H9 (cell line): ENCODE measurements at places on chromosomes 4 and X. TPM values are rescaled to one million over a fixed set of nuclear protein-coding genes. Genes with fewer than 3 reads are reported as not detected.

- no peak for DNase-seq
Observed at GRCh38 chr4:66475596-66475995, 805.3 kb upstream of the EPHA5 start.

DNA sequence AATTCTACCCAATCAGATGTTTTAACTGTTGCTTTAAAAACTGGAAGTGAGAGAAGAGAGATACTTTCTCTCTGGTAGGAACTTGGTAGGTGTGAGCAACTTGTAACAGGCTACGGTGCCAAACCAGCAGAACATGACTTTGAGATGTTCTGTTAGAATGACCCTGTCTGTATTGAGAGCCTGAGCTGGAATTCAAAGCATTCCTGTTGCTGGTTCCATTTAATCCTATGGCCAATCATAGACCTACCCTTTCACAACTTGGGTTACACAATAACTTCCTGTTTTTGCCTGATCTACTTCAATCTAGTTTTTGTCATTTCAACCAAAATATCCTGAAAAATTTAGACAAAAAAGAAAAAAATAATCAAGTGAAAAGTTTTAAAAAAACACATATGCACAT, 1.7 kb upstream of the PRRG1 start:
- DNase-seq: no peak

- DNase-seq: no peak
Observed at GRCh38 chr4:152729466-152729865, 49.7 kb upstream of the TMEM154 start.

DNA sequence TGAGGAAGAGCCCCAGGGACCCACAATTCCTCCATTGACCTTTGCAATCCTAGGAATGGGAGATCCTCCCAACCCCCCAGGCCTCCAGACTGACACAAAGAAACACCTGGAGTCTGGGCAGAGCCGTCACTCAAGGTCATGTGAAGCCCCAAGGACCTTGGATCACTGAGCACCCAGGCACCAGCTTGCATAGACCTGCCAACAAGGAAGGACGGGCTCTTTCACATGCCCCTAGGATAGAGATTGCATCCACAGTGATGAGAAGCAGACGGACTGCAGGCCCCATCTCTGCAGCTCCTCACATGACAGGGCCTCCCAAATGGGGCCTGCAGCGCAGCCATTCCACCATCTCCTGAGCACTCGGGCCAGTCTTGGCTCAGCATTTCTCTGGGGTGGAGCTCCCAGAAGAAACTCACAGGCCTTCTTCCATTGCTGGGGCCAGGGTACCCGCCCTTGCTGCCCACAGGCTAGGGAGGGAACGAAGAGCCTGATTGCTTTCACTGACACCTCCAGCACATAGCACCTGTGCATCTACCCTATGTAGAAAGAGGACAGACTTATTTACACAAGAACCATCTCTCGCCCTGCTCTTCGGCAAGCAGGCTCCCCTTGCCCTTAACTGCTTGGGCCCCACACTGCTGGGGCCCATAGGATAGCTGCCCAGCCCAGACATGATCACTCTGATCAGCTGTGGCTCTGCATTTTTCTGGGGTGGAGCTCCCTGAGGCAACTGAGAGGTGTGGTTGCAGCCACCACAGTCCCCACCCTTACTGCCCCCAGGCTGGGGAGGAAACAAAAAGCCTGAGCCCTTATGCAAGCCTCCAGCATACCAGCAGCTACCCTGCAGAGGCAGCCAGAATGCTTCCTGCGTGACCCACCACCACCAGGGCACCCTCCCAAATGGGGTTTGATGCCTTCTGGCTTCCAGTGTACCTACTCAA, 185.7 kb upstream of the ZCCHC13 start:
- no peak for DNase-seq

GRCh38 chr4:153639833-153640802, 44.0 kb upstream of the TLR2 start:
- no peak for DNase-seq

DNA sequence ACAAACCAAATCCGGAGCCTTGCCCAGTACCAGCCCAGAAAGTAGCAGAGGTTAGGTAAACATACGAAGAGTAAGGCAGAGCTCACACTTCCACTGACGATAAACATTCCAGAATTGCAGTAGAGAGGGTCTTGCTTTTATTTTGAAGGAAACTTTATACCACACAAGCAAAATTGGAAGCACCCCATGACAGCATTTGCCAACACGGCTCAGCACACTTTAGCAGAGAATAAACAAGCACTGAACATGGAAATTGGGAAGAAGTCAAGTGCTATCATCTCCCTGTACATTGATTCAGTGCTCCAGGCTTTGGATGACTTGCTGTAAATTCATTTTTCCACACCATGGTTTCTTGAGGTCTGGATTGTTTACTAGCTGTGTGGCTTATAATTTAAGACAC, 160.7 kb upstream of the FAM47C start:
- no peak for DNase-seq

DNA sequence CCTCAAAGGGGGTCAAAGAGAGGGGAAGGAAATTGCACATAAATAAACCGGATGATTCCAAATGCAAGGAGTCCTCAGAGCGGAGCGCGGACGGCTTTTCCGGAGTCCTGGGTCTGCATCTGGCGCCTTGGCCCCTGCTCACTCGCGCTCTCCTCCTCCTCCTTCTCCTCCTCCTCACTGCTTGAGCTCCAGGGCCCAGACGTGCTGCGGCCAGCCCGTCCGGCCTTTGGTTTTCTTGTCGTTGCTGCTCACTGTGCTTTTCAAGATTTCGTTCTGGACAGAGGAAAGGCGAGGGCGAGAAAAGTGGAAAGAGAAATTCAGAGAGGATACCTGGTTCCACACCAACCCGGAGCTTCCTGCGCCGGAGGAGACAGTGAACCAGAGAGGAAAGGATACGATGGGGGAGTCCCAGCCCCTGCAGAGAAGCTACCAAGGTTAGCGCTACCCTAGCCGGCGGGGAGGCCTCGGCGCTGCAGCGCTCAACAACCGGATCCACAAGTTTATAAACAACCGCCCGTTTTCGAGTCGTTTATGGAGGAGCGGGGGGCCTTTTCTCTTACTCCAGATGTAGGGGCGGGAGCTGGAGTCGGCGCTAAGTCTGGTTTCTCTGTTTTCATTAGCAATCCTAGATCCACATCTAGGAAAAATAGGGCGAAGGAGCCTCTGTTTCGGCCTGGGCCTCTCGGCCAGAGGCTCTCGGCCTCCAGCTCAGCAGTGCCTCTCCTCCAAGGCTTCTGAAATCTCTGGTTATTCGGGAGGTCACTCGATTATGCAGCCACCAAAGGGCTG, 2.7 kb downstream of the HAND2 start:
- peak; percentile 77 for DNase-seq

DNA sequence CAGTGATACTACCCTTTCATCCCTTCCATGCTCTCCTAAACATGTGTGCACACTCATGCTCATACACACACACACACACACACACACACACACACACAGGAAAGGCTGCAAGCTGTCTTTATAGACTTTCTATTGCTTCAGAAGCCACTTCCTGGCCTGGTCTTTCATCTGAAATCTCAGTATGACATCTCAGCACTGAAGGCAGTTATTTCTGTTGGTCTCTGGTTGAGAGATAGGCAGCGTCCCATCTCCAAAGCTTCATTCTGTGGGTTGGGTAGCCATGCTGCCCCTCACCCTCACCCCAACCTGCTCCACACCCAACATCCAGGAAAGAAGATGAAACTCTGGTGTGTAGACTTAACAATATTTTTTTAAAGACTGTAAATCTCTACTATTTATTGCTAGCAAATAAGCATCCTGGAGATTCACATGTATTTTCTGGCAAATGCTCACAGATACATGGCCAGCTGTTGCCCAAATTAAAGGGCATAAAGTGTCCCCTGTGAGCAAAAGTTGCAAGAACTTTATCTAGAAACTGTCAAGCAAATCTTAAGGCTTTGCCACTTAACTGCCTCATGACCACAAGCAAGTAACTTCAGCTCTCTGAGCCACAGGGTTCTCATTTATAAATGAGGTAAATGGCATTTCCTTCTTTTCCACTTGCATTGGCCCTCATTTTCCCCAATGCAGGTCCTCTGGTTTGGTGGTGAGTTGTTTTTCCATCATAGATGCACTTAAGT, 189.8 kb upstream of the AFF2 start:
- no peak for DNase-seq

DNA sequence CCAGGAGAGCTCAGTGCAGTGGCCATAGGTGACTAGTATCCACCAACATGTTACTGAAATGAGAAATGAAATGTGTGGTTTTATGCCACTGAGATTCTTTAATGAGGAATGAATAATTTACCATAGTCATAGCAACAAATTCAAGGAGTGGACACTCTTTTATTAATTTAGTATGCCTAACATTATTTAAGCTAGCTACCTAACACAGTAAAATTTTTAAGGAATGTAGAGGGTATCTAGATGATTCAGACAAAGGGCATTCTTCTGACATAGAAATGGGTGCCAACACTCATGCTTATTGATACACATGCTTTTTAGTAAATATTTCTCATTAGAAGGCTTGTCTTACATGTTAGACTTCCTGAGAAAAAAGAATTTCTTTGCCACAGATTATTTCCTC, 33.3 kb upstream of the SULT1B1 start:
- DNase-seq: no peak

DNA sequence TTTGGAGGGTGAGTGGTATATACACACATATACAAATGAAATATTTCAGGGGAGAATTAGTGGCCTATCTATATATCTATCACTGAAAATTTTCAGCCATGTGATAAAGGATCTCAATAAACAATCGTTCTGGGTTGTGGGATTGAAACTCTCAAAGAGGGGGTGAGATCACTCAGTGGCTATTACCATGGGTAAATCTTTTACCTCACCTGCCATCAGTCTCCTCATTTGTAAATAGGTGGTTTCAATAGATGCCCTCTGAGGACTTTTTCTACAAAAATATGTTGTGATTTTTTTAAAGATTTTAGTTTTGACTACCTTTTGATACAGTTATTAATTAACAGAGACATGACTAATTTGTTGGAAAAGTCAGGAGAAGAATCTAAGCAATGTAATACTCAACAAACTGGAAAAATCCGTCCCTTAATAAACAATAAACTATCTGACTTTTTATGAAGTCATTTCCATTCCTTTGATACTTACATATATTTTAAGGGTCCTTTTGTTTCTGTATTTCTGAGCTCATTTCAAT, 192.8 kb downstream of the MAD2L1 start:
- DNase-seq: no peak

GRCh38 chr4:55475394-55476243, 71.1 kb downstream of the CLOCK start:
- no peak for DNase-seq

DNA sequence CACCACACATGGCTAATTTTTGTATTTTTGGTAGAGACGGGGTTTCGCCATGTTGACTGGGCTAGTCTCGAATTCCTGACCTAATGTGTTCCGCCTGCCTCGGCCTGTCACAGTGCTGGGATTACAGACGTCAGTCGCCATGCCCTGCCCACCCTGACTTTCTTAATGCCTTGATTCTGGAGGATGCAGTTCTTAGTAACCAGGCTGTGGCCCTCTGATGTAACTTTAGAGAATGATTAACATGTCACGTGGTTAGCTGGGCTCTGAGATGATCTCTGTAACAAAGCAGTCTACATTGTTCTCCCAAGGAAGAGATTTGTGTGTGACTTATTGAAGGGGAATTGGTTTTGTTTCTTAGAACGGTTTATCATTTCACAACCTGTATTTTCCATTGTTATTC, 30.6 kb downstream of the ANK2 start:
- DNase-seq: no peak

DNA sequence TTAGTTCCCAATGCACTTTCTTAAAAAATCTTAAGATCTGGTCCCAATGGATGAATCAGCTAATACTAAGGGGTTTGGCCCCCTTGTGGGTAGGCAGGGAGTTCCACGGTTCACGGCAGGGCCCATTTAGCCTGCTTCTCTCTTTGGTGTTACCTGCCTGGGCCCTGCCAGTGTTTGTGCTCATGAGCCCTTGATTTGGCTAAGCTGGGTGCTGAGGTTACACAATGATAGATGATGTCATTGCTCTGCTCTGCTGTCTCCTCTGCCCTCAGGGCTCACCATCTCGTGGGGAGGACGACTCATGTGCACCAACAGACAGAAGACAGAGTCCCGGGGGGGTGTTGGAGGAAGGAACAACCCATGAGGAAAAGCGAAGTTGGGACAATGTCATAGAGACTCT, 24.4 kb downstream of the RTL5 start:
- peak; percentile 20 for DNase-seq

DNA sequence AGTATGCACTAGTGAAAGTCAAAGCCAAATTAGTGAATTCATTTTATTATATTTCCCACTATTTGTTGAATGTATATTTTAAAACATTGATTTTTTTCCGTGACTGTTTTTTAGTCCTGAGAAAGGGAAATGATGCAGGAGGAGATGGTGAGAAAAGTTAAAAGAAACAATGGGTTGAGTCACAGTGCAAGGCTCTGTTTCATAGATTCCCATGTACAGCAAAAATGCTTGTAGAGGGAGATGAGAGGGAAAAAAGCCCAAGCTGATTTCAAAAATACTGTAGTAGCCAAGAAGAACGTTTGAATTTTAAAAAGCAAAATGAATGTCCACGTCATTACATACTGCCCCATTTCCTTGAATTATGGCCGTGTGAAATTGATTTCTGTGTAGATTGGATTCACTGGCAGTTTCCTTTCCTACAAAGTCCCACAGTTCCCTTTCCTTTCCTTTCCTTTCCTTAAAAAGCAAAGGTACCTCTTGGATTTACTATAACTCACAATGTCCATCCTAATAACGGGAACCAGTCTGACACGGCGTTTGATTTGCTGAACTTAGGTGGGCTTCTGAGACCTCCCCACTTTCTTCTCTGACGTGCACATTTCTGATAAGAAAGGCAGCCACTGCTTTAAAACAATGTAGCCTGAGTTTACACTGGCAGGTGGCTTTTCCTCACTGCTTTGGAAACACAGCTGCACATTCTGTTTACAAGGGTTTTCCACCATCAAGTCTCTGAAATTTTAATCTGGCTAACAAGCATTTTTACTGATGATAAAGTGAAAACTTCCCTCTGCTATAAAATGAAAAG, 63.7 kb downstream of the SPCS3 start:
- DNase-seq: no peak

The MTCP1 gene
- total RNA-seq: 14.3 and 21.4 TPM in 2 replicates

The ADGRL3 gene
- 5.9 and 6.4 TPM in 2 replicates for total RNA-seq

The ZNF185 gene
- total RNA-seq: 10.2 and 11.3 TPM in 2 replicates

The SH2D1A gene
- total RNA-seq: not detected in 2 replicates

The RPS6KA6 gene
- total RNA-seq: 10.5 and 12.1 TPM in 2 replicates

The FOXR2 gene
- total RNA-seq: not detected in 2 replicates

The HS6ST2 gene
- 3.9 and 4.8 TPM in 2 replicates for total RNA-seq

The CSN1S1 gene
- total RNA-seq: not detected in 2 replicates

The IL21 gene
- not detected in 2 replicates for total RNA-seq

The VCX3B gene
- not detected in 2 replicates for total RNA-seq

The NAT8L gene
- 13.9 and 14.7 TPM in 2 replicates for total RNA-seq

The LUZP4 gene
- not detected in 2 replicates for total RNA-seq

The FOXP3 gene
- 0.68 and 0.81 TPM in 2 replicates for total RNA-seq
